ENCODE measurements at places on chromosomes 6 and 20. TPM values are rescaled to one million over a fixed set of nuclear protein-coding genes. Genes with fewer than 3 reads are reported as not detected.

- H3K4me3 ChIP-seq, result no peak overlapping the region
- peaks cover 33% of the 10 kb centered on the region for H3K4me1 ChIP-seq
- H3K27ac ChIP-seq, result no peak overlapping the region
- H3K36me3 ChIP-seq, result peaks cover 9% of the 10 kb centered on the region
- no peak for DNase-seq
These were observed 29.2 kb upstream of the ZNFX1 start for GRCh38 chr20:49306903-49307620.

DNA sequence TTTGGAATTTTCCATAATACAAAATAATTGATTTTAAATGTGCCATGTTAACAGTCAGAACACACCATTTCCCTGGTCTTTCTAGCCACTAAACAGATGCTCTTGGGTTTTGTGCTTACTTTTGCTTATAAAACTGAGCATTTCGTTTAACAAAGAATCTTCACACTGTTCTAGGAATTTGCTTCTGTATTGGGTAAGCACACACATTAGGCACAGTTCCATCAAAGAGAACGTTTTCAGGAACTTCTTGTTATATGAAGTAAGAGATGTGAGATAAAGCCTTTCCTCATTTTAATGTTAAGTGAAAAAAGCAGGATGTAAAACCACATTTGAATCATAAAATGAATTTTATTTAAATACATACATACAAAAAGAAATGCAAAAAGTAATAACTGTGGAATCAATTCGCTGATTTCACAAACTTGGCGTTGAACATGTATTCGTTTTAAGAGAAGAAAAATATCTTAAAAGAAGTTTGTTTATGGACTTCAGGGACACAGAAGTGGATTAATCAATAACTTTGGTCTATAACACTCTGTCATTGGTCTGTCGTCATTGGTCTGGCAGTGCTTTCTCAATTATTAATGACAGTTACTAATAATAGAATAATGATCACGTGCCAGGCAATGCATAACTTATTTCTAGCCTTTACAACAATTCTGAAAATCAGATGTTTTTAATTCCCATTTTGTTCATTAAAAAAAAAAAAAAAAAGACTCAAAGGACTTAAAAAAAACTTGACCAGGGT, 199.9 kb upstream of the PRDM1 start:
- H3K27me3 ChIP-seq, result peaks cover 38% of the 10 kb centered on the region
- no peak overlapping the region for H3K27ac ChIP-seq
- no peak overlapping the region for H3K4me3 ChIP-seq
- H3K36me3 ChIP-seq, result no peaks in the 10 kb centered on the region

The COL9A3 gene
- total RNA-seq, result 0.46 TPM

DNA sequence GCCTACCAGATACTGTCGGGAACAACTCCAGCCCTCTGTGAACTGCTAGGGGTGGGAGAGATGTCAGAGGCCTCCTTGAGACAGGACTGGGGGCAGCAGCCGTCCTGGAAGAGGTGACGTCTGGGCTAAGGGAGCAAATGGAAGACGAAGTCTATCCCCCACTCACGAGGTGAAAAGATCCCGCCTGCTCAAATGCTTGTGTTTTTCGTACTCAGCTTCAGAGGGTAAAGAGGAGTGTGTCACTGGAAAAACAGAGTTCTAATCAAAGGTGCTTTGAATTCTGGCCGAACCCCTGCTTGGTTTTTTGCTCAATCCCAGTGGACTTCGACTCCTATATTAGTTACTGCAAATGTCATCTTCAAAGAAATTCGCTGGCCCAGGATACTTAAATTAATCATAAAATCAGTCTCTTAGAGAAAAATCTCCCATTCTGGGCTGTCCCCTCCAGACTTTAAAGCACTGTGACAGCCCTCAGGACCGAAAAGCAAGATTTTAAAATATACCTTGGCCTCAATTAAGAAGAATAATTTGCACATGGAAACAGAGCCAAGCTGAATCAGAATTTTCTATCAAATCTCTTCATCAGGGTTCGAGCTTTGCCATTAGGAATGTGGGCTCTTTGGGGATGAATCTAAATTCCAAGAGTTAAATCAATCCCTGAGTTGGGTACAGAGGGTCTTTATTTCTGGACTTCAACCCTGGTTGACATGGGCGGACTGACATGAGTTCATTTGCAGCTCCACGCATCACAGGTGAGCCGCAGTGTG, 61.8 kb upstream of the AFDN start:
- H3K27ac ChIP-seq, result no peak overlapping the region
- no peaks in the 10 kb centered on the region for H3K36me3 ChIP-seq
- H3K27me3 ChIP-seq, result no peaks in the 10 kb centered on the region
- no peak for DNase-seq
- H3K4me1 ChIP-seq, result no peaks in the 10 kb centered on the region
- H3K4me3 ChIP-seq, result no peak overlapping the region

DNA sequence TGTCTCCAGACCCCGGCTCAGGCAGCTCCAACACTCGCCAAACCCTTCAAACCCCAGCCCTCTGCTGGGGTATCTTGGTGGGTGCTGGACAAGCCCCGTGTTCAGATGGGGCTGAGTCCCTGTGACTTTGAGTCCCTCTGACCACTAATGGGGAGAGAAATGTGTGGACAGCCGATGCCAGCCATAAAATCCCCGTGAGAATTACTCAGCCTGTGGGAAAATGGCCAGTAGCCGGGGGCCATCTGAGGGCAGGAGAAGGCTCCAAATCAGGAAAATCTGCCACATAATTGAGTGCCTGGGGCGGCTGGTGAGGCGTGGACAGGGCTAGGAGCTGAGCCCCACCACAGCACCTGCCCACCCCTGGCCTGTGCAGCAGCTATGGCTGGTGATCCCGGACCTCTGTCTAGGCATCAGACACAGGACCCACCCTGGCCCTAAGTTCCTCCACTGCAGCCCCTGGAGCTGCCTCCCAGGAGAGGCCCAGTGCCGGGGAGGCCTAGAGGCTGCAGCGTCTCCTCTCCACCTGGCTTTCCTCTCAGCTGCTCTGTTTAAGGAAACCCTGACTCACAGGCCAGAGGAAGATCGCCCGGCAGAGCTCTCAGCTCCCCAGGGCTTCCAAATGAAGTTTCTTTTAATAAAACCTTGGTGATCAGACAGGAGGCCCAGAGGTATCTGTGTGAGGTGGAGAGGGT, 53.7 kb upstream of the SLCO4A1 start:
- no peak for DNase-seq
- peaks cover 5% of the 10 kb centered on the region for H3K4me1 ChIP-seq
- no peak overlapping the region for H3K4me3 ChIP-seq
- H3K27ac ChIP-seq, result no peak overlapping the region
- peaks cover 24% of the 10 kb centered on the region for H3K27me3 ChIP-seq
- no peaks in the 10 kb centered on the region for H3K36me3 ChIP-seq

DNA sequence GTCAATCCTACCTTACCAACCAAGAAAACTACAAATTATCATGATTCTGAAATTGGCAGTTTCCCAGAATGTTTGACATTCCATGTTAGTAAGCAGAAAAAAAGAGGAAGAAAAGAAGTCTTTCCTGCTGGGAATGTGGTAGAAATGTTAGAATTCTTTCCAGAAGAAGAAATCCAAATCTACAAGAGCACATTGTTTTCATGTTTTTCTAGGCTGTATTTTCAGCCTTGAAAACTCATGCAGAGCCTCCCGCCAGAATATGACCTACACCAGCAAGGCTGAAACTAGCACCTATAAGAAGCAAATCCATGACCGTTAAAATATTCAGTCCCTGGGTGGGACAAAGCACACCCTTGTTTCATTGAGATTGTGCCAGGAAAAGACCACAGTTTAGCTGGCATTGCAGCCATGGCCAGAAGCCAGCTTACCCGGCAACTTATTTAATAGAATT, 259.4 kb downstream of the GJA1 start:
- no peak overlapping the region for H3K4me3 ChIP-seq
- peaks cover 2% of the 10 kb centered on the region for H3K4me1 ChIP-seq
- no peaks in the 10 kb centered on the region for H3K36me3 ChIP-seq
- DNase-seq, result no peak

The WFDC5 gene
- not detected for total RNA-seq

DNA sequence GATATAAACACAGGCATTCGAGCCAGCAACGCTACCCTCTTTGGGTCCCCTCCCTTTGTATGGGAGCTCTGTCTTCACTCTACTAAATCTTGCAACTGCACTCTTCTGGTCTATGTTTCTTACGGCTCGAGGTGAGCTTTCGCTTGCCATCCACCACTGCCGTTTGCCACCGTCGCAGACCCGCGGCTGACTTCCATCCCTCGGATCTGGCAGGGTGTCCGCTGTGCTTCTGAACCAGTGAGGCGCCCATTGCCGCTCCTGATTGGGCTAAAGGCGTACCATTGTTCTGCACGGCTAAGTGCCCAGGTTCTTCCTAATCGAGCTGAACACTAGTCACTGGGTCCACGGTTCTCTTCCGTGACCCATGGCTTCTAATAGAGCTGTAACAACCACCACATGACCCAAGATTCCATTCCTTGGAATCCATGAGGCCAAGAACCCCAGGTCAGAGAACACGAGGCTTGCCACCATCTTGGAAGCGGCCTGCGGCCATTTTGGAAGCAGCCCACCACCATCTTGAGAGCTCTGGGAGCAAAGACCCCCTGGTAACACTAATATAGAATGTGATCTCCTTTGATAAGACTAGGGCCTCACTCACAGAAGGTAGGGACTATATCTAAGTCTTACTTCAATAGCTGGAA, 973 bp downstream of the UBD start:
- peaks cover 72% of the 10 kb centered on the region for H3K27me3 ChIP-seq
- H3K4me1 ChIP-seq, result peaks cover 26% of the 10 kb centered on the region
- H3K36me3 ChIP-seq, result no peaks in the 10 kb centered on the region
- no peak overlapping the region for H3K4me3 ChIP-seq
- no peak for DNase-seq
- H3K27ac ChIP-seq, result no peak overlapping the region

The PPIL1 gene
- 32.6 TPM for total RNA-seq

DNA sequence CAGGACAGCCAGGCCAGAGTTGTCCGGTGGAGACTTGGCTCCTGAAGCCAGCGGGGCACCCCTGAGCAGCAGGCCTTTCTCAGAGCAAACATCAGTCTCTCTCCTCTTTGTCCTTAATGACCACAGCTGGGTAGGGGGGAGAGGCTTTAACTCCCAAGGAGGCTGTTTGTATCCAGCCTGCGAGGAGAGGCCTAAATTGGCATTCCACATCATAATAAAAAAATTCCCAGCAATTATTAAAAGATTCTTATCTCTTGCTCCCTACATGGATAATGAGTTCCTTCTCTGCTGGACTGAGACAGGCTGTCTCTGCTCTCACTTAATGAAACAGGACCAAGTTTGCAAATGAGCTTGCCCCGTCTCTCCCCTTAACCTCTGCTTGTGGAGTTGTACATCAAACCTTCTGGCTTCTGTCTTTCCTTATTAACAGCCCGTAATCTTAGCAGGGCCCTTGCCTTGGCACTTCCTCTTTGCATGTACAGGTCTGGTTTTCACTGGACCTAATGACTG, 838.2 kb downstream of the MAFB start:
- no peaks in the 10 kb centered on the region for H3K36me3 ChIP-seq
- no peak for DNase-seq
- H3K27me3 ChIP-seq, result no peaks in the 10 kb centered on the region
- no peaks in the 10 kb centered on the region for H3K4me1 ChIP-seq

GRCh38 chr6:28648035-28648877, 122.6 kb downstream of the GPX5 start:
- H3K4me3 ChIP-seq, result peak overlapping the region; percentile 88
- H3K36me3 ChIP-seq, result peaks cover 2% of the 10 kb centered on the region
- H3K27me3 ChIP-seq, result peaks cover 45% of the 10 kb centered on the region
- peak; percentile 61 for DNase-seq

DNA sequence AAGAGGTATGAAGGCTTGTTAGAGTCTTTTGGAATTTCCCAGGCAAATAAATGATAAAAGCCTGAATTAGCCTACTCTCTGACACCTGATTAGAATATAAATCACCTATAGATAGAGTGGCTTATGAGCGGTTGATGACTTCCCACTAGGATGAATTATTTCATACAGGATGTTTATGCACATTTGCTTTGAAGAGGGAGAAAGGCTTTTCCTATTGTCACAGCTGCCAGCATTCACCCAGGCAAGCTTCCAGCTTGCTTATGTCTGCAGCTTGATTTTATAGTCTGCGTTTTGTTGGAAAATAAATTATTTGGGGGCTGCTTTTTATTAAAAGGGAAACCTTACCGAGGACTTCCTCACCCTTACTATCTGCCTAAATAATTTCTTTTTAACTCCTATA, 51.3 kb upstream of the EIF2S2 start:
- no peaks in the 10 kb centered on the region for H3K4me1 ChIP-seq
- no peak overlapping the region for H3K4me3 ChIP-seq
- DNase-seq, result no peak
- H3K36me3 ChIP-seq, result no peaks in the 10 kb centered on the region

The NRSN1 gene
- total RNA-seq, result not detected

The FOXS1 gene
- not detected for total RNA-seq

- H3K27me3 ChIP-seq, result no peaks in the 10 kb centered on the region
- H3K27ac ChIP-seq, result peak overlapping the region; percentile 27
- H3K4me1 ChIP-seq, result peaks cover 22% of the 10 kb centered on the region
- H3K36me3 ChIP-seq, result no peaks in the 10 kb centered on the region
These were observed 17.5 kb downstream of the PTK7 start for GRCh38 chr6:43093436-43094289.

- no peak overlapping the region for H3K4me3 ChIP-seq
- peaks cover 9% of the 10 kb centered on the region for H3K36me3 ChIP-seq
- H3K27ac ChIP-seq, result no peak overlapping the region
- no peak for DNase-seq
- H3K27me3 ChIP-seq, result no peaks in the 10 kb centered on the region
These were observed 143.8 kb downstream of the ERMARD start for GRCh38 chr6:169895000-169895759.

DNA sequence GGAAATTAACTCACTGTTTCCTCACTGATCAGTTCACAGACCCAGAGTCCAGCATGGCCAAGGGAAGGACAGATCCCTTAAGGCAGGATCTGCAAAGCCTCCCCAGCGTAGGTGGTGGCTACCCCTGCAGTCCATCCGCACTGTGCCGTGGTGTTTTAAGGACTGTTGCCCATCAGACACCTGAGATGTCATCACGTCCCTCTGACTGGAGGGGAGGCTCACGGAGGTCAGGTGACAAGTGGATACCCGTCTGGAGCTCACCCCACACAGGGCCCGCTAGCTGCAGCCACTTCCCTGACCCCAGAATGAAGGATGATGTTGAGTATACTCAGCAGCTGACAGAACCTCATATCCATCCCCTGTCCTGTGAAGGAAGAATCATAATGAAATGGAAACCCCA, 161.8 kb upstream of the GGTLC1 start:
- peaks cover 15% of the 10 kb centered on the region for H3K4me1 ChIP-seq
- H3K27ac ChIP-seq, result no peak overlapping the region
- no peak overlapping the region for H3K4me3 ChIP-seq

The ETV7 gene
- 1.4 TPM for total RNA-seq

The LY86 gene
- 1.2 TPM for total RNA-seq

DNA sequence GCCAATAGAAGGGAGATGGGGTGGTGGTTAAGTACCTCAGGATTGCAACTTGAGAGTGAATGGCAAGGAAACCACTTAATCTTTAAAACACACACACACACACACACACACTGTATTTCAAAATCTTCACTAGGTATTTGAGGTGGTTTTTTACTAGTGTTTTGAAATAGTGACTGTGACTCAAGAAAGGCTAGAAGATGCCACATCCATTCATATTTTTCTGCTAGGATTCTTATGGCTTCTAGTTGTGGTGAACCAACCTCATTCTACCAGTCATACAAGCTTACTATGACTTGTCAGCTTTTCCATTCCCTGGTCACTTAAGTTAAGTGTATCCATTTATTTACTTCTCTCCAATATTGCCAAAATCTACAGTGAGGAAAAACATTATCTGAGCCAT, 519.4 kb upstream of the JAG1 start:
- no peak overlapping the region for H3K4me3 ChIP-seq
- no peak overlapping the region for H3K27ac ChIP-seq
- H3K27me3 ChIP-seq, result no peaks in the 10 kb centered on the region
- no peak for DNase-seq

- no peak for DNase-seq
- no peaks in the 10 kb centered on the region for H3K4me1 ChIP-seq
- H3K36me3 ChIP-seq, result no peaks in the 10 kb centered on the region
- H3K27me3 ChIP-seq, result no peaks in the 10 kb centered on the region
- H3K27ac ChIP-seq, result no peak overlapping the region
These were observed 91.2 kb upstream of the SCP2D1 start for GRCh38 chr20:18722371-18722770.
